K562 (cell line): ENCODE measurements at places on chromosomes 12 and 14.

GRCh38 chr14:54637270-54638134 is 70.6 kb downstream of the SAMD4A start:
- DNase-seq: peak; percentile 6

DNA sequence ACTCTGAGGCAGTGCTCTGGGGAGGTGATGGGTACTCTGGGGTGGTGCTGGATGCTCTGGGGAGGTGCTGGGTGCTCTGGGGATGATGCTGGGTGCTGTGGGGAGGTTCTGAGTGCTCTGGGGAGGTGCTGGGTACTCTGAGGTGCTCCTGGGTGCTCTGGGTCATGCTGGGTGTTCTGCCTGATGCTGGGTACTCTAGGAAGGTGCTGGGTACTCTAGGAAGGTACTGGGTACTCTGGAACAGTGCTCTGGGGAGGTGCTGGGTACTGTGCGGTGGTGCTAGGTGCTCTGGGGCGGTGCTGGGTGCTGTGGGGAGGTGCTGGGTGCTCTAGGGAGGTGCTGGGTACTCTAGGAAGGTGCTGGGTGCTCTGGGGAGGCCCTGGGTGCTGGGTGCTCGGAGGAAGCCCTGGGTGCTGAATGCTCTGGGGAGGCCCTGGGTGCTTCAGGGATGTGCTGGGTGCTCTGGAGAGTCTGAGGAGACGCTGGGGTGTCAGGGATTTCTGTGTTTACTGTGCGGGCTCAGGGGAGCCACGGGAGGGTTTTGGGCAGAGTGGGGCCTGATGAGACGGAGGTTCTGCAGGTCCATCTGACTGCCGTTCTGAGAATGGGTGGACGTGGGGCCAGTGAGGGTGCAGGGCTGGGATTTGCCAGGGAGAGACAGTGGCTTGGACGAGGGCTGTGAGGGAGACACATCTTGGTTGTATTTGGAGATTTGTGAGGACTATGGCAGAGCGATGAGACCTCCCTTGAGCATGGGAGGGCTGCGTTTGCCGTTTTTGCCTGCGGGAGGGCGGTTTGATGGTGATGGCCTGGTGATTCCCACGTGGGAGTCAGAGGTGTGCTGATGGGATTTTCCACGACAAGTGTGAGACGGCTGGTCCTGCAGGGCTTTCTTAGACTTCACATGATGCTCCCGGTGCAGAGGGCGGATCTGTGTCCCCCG is 30.0 kb downstream of the MMP17 start:
- no peak for DNase-seq

- DNase-seq: peak; percentile 49
Observed at GRCh38 chr12:54215989-54216796, 27.4 kb upstream of the SMUG1 start.

- no peak for DNase-seq
Observed at GRCh38 chr12:133124674-133125073, 5.4 kb downstream of the ZNF891 start.

GRCh38 chr12:23662966-23663365 is 286.5 kb downstream of the SOX5 start:
- DNase-seq: no peak

DNA sequence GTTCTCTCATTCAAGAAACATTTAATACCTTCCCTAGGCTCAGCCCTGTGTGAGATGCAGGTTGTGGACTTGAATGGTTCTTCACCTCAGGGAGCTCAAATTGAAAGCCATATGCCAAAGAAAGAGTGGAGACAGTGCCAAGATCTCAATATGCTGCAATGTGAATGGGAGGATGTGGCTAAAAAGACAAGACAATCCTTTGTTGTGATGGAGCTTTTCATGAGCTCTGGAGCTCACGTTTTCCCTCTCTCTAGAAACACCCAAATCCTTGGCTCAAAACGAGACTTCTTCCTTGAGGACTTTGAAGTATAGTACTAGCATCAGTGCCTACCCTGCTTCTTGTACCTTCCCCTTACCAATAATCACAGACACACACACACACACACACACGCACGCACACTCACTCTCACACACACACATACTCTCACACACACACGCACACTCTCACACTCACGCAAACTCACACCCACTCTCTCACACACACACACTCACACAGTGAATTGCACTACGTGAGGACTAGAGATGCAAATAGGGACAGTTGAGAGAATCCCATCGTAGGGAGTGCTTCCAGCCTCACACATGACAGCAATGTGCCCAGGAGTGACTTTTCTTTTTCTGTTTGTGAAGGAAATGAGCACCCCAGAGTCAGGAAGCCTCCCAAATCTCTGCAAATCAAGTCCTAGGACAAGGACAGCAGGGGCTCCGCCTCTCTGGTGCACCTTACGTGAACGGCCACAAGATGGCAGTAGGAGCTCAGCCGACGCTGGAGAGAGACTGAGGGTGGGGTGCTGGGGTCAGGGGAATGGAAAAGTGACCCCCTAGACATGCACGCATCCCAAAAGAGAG is 231.4 kb downstream of the PCNX1 start:
- peak; percentile 66 for DNase-seq

GRCh38 chr12:115944837-115945490 is 332.5 kb downstream of the MED13L start:
- no peak for DNase-seq

DNA sequence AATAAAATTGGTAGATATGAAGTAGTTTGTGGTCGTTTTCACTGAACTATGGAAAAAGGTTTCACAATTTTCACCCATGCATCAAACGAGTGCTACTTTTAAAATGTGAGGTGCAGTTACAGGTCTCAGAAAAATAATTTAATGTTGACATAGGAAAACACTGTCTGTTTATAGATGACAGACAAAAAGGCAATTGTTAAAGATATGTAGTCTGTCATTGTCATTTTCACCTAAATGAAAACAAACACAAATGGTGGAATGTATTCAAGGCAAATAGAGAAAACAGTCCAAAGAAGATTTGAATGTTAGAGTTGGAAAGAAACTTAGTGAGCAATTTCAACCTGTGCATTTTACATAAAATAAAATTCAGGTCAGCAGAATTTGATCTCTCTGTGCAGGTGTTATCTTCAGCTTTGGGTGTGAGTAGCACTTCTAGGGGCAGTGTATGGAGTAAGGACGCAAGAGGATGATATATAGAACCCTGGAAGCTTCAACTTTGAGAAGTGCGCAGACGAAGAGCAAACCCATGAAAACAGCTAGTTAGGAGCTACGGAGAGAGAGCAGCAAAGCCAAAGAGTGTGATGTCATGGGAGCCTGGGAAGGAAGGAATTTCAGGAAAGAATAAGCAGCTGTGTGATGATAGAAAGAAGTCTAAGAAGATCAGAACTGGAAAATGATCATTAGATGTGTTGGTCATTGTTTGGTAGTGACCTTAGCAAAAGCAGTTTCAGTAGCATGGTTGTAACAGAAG is 6.2 kb downstream of the RERG start:
- no peak for DNase-seq

DNA sequence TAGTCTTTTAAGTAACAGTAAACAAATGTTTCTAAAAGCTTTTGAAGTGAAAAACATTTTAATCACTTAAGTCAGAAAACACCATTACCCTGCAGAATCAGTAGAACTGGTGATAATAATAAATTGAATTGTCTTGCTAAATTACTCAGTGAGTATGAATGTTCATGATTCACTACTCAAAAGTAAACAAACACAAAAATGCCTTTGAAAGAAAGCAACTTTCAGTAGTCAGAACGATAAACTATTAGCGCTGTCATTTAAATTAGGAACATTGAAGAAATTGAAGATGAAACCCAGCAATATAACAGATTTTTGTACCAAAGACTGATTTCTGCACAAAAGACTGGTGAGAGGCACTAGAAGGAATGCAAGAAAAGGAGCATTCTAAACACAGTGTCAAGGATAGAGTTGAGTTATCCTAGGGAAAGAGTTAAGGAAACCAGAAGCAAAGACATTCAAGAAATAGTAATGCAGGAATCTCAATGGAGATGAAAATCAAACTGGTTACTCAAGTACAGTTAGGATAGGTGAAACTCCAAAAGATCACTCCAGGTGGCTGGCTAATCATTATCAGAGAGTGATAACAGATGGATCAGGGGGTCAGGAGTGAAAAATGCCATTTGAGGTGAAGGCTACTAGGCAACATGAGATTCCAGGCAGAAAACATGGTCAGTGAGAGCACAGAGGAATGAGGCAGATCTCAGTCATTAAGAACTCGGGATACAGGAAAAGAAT is 77.4 kb upstream of the ALG10 start:
- DNase-seq: no peak

GRCh38 chr12:117046011-117046369 is 53.2 kb downstream of the TESC start:
- DNase-seq: peak; percentile 41

- DNase-seq: no peak
Observed at GRCh38 chr12:15525441-15525840, 203.1 kb downstream of the PTPRO start.

DNA sequence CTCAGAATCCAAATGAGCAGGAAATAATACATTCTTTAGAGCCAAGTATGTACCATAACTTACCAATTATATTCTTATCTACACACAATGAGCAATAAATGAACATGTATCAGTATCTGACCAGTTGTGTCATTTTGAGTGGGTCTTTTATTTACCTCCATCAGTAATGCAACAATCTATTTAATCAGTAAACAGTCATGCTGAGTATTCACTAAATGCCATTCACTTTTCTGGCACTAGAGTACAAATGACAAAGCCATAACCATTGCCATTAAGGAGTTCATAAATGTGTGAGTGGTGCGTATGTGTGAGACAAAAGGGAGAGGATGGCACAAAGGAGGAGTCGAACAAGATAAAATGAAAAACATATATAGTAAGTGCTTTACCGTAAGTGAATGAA is 1.5 kb upstream of the STRAP start:
- DNase-seq: no peak
